ENCODE measurements at places on chromosomes 3 and 15.

GRCh38 chr3:149479621-149480325, 5.3 kb downstream of the TM4SF4 start:
- no peak for DNase-seq

GRCh38 chr3:161069511-161070251, 35.5 kb downstream of the B3GALNT1 start:
- peak; percentile 16 for DNase-seq

DNA sequence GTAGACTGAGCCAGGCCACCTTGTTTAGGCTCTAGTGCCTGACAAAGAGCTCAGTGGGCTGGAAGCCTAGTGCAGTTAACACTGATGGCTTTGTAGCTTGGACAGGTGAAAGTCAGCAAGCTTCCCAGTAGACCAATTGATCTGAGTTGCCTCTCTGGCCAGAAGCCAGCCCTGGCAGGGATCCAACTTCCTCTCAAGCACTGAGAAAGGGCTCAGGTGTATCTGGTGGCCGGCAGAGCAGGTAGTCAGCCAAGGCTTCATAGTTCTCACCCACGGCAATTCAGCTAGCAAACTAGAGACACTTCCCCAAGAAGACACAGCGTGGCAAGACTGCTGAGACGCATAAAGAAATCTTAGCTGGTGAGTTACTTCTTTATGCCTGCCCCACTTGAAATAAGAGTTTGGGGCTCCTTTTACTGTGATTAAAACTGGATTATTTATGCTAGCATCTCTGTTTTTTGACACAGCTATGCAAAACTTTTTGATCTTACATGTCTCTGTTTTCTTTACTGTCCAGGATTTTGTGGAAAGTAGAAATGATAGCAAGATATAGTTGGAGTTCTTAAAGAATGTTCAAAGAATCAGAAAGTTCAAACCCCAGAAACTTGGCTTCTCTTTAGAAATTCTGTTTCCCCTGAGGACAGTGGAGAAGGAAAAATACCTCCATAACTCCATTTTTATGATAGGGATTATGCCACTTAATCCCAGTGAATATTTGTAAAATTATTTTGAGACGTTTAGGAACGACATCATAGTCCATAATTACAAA, 8.4 kb upstream of the CA12 start:
- DNase-seq, result no peak

DNA sequence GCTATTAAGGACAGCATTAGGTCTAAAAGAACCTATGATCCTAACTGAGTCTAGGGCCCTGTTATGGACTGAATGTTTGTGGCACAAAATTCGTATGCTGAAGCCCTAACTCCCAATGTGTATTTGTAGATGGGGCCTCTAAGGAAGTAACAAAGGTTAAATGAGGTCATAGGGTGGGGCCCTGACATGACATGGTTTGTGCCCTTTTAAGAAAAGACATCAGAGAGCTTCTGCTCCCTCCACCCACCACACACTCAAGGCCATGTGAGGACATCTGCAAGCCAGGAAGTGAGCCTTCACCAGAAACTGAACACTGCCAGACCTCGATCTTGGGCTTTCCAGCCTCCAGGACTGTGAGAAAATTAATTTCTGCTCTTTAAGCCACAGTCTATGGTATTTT, 49.2 kb downstream of the PHC3 start:
- no peak for DNase-seq

GRCh38 chr3:98361289-98361688, 7.6 kb downstream of the OR5K4 start:
- no peak for DNase-seq

DNA sequence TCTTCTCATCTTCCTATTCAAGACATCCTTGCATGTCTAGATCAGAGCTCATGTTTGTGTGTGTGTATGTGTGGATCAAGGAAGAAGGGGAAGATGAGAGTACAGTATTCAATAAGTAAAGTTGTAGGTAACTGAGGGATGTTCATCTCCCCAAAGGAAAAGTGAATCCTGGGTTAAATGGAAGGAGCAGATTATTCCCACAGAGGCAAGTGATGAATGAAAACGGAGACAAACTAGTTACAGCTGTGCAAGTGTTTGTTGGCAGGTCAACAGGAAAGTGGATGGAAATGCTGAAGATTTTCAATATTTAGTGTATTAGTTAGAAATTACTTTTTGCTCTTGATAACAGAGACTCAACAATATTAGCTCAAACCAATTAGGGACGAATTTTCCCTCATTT, 84.2 kb upstream of the PDZRN3 start:
- no peak for DNase-seq

DNA sequence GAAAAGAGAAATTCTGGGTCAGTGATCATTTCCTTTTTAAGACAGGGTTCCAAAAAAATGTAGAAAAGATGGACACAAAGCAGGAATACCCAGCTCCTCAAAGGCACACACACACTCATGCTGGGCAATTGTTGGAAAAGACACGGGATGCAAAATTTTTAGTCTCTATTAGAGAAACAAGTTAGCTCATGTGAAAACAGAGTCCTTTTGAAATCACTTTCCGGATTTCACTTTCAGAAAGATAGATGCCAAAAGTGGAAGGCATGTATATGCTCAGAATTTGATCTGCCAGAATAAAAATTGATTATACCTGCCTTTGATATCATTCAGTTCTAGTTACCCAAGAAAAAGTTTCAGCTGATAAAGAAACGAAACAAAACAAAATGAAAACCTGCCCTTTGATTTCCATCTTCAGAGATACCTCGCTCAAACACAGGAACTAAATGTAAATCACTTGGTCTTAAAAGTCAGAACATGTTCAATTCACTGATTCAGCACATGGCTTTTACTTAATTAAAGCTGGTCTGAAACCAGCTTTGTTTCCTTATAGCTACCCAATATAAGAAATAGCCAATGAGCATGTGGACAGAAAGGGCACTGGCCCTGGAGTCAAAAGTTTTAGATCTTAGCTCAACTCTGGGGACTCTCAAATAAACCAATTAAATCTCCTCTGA, 52.8 kb downstream of the PLD1 start:
- DNase-seq, result no peak

DNA sequence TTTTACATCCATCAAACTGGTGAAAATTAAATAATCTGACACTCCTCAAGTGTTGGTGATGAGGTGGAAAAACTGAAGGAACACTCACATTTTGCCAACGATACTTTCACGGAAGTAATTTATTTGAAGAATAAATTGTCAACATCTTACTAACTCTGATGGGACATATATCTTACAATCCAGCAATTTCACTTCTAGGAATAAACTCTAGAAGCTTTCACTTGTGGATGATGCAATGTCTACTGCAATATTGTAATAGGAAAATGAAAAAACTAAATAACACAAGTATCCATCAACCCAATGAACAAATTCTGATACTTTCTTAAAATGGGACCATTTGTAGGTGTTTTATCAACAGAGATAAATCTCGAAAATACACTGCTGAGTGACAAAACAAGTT, 16.2 kb upstream of the LIPC start:
- no peak for DNase-seq

- DNase-seq, result no peak
Observed at GRCh38 chr3:125960066-125960424, 8.9 kb upstream of the ROPN1B start.

- DNase-seq, result no peak
Observed at GRCh38 chr3:107740992-107741896, 218.5 kb downstream of the BBX start.

GRCh38 chr3:42115215-42115614, 24.1 kb downstream of the TRAK1 start:
- DNase-seq, result no peak

All from amniotic stem cell (primary cell).